ENCODE measurements at places on chromosomes 16 and 17.
A peak's percentile ranks its signal among the peaks of the same experiment; 100 is the strongest.

DNA sequence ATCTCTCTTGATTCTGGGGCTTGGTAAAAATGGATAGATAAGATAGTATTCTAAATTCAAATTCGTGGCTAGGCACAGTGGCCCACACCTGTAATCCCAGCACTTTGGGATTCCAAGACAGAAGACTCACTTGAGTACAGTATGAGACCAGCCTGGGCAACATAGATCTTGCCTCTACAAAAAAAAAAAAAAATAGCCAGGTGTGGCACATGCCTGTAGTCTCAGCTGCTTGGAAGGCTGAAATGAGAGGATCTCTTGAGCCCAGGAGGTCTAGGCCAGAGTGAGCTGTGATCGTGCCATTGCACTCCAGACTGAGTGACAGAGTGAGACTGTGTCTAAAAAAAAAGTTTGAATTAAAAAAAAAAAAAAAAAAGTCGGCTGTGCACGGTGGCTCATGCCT lies 9.3 kb downstream of the PDP2 start:
- DNase-seq: no peak

DNA sequence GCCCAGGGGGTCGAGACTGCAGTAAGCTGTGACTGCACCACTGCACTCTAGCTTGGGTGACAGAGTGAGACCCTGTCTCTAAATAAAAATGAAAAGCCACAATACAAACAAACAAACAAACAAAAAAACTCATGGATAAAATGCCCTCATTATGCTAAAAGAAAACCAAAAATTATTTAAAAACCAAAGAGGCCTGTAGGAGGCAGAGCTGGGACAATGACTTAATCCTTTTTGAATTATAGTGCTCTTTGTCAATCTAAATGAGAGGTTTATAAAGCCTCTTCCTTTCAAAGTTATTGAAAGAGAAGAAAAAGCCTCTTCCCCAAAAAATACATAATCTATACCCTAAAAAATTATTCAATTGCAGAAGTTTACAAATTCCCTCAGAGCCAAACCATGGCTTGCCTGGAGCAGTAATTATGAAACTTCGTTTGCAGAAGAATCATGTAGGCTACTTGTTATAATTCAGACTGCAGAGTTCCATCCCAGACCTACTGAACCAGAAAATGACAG lies 18.5 kb downstream of the CRLF3 start:
- DNase-seq: no peak

DNA sequence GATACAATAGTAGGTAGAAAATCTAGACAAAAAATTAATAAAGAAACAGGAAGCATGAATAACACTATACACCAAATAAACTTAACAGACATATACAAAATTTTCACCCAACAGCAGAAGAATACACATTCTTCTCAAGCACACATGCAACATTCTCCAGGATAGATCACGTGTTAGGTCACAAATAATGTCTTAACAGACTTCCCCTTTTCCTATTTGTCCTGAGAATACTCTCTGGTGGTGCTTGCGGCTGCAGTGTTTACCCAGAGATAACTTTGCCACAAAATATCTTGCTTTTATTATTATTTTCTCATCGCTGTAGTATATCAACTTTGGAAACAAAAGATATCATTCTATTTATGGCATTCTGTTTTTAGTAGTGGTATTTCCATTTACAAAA lies 40.6 kb upstream of the ZNF267 start:
- no peak for DNase-seq

- peak; percentile 16 for DNase-seq
Measured at GRCh38 chr17:33291248-33292200, 1.6 kb downstream of the ASIC2 start.

- DNase-seq: no peak
Measured at GRCh38 chr17:54861471-54861983, 39.1 kb upstream of the TOM1L1 start.

- no peak for DNase-seq
Measured at GRCh38 chr16:10093576-10093975, 88.7 kb downstream of the GRIN2A start.

DNA sequence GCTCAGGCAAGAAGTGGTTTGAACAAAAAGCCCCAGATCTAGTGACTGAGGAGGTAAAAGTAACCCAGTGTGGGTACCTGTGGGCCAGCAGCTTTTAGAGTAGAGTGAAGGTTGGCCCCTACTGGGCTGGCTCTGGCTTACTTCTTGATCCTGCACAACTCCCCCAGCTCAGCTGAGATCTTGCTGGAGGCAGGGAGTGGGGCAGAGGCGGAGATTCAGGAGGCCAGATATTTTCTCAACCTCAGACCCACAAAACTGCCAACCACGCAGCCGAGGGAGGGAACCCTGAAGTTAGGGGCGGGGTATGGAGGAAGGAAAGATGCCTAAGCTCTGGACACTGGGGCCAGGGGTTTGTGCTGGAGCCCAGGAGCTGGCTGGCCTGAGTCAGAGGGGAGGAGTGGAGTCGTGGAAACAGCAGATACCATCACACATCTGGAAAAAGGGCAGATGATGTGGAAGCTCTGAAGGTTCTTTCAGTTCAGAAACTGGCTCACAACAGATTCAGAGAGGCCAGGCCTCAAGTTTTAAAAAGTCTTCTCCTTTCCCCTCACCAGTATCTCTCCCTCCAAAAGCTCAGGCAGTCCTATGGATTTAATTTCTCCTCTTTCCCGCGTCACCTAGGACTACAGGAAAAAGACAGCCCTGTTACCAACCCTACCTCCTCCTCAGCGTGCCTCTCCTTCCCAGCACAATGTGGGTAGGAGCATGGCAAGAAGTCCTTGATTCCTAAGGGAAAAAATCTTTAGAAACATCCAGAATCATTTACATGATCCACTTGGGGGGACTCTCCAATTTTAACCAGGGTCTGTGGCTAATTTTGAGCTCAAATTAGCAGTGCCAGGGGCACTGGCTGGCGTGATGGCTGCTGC lies 48.1 kb downstream of the MYO18A start:
- DNase-seq: no peak

Measured in NT2/D1 (cell line).